Stimulated activated CD4-positive, alpha-beta T cell treated with anti-CD3 and anti-CD28 coated beads, Interleukin-4, amount 100 ng/mL, for 4 hours (primary cell): ENCODE measurements at places on chromosomes 1 and 21.
A peak's percentile ranks its signal among the peaks of the same experiment; 100 is the strongest.

GRCh38 chr1:30159015-30159414 is 564.4 kb downstream of the MATN1 start:
- DNase-seq = no peak

DNA sequence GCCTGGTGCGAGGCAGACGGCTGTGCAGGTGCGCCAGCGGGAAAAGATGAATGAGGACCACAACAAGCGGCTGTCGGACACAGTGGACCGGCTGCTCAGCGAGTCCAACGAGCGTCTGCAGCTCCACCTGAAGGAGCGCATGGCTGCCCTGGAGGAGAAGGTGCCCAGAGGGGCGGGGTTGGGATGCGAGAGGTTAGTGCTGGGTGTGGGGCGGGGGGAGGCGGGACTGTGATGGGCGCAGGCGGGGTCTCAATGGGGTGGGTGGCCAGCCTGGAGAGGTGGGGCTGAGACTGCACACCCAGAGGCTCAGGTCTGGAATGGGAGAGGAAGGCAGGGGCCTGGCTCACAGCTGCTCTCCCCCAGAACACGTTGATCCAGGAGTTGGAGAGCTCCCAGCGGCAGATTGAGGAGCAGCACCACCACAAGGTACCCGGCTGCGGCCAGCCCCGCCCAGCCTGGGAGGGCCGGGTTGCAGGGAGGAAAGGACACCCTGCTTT is 22.3 kb downstream of the PPFIA4 start:
- DNase-seq = no peak

- no peak for DNase-seq
Measured at GRCh38 chr1:74425676-74426075, 86.7 kb downstream of the LRRC53 start.

GRCh38 chr1:230430499-230430898 is 4.4 kb upstream of the PGBD5 start:
- DNase-seq = no peak

DNA sequence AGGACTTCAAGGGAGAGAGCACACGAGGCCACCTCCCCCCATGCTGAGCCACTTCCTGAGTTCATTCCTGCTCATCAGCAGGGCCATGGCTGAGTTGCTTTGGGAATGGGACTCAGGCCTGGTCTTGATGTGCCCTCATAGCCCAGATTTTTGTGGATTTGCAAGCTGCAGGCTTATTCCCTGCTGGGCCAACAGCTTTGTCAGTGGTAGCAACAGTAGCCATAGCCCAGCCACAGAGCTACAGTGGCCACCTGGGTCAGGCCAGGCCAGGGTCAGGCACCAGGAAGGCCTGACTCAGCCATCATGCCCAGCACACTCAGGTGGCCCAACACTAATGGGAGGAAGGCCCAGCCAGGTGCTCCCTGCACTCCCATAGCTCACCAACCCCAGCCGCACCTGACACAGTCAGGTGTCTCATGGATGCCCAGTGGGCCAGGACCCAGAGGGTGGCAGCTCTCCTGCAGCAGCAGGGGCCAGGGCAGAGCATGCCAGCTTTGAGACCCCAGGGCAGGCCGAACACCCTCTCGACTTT is 33.5 kb downstream of the EPHA2 start:
- no peak for DNase-seq

GRCh38 chr1:233478611-233479010 is 135.3 kb upstream of the KCNK1 start:
- no peak for DNase-seq

- no peak for DNase-seq
Measured at GRCh38 chr1:47405697-47406096, 10.4 kb upstream of the FOXE3 start.

GRCh38 chr21:25967901-25968438 is 202.6 kb downstream of the APP start:
- DNase-seq = no peak

DNA sequence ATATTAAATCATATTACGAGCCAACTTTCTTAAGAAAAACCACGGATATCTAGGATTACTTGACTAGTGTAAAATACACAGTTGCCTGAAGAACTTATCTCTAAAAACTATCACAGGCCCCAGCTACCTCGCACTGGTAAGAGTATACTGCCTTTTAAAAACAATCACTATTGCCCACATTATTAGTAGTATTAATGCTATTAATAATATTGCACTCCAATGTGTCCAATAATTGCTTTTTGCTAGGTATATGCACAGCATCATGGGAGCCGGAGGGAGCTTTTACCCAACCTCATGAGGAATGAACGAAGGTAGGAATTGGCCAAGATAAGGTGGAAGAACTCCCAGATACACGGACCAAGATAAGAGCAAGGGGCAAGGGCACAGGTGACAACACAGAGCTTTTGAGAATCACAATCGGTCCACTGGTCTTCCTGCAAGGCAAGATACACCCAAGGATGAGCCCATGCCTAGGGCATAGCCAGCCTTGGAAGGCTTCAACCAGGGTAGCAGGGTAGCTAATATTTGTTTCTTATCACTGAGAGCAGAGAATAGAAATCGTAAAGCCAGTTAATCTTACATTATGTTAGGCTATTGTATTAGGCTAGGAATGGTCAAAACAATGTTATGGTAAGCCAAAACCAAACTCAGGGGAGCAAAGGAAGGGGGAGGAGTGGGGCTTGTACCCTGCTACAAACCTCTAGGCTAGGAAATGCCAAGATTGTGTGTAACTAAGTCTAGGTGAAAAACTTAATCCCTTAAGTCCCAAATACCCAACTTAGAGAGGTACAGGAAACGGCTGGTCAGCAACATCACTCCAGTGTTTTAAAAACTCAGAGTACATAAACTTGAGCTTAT is 9.4 kb downstream of the GLUL start:
- no peak for DNase-seq

GRCh38 chr1:153769221-153769620 is 6.0 kb upstream of the SLC27A3 start:
- no peak for DNase-seq

DNA sequence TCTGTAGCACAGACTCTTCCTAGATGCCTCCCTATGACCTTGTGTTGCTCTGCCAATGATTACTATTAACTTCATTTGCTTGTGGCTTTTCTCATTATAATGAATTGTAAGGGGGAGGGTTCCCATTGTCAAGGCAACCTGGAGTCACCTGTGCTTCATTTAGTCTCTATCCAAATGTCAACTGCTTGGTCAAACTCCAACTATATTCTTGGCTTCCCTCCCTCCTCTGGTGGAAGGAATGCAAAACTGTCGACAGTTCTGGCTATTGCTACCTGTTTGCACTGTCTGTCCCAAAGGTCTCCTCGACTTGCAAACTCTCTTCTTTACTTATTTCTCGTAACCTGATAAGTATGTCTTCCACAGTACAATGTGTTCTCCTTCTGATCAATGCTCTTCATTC is 100.3 kb downstream of the CACNA1E start:
- no peak for DNase-seq

GRCh38 chr21:41141031-41141457 is 26.9 kb upstream of the BACE2 start:
- no peak for DNase-seq

- DNase-seq = no peak
Measured at GRCh38 chr1:12052008-12052573, 11.0 kb upstream of the TNFRSF8 start.

GRCh38 chr1:100455478-100456072 is 82.4 kb upstream of the GPR88 start:
- DNase-seq = no peak

- no peak for DNase-seq
Measured at GRCh38 chr1:158145173-158145719, 35.4 kb upstream of the CD1D start.

DNA sequence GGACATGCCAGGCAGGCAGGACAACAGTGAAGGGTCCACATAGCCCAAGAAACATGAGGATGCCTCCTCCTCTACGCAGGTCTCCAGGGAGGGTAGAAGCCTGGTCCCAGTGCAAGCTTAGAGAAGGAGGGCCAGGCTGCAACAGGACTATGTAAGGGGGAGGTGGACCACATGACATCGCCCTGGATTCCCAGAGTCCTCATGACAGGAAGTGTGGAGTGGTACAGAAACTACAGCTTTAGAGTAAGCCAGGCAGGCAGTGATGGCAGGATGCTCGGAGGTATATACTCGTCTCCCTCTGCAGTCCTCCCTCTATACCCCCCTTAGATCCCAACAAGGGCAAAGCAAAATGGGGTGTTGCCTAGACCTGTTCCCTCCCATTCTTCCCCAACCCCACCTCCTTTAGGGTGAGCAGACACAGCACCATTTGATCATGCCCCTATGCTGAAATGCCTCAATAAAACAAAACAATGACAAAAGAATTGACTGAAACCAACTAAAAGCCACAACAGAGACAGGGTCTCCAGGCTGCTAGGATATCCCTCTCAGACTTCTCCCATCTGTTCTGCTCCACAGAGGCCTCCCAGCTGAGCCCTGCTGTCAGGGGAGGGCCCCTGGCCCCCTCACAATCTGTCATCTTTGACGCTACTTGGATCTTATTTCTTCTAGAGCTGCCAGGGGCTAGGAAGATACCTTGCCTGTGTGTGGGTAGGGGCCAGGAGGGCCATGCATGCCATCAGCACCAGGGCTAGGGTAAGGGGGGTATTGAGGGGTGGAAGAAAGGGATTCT is 13.1 kb downstream of the FAM78B start:
- no peak for DNase-seq

GRCh38 chr1:23594927-23595353 is 35.6 kb upstream of the ID3 start:
- no peak for DNase-seq

DNA sequence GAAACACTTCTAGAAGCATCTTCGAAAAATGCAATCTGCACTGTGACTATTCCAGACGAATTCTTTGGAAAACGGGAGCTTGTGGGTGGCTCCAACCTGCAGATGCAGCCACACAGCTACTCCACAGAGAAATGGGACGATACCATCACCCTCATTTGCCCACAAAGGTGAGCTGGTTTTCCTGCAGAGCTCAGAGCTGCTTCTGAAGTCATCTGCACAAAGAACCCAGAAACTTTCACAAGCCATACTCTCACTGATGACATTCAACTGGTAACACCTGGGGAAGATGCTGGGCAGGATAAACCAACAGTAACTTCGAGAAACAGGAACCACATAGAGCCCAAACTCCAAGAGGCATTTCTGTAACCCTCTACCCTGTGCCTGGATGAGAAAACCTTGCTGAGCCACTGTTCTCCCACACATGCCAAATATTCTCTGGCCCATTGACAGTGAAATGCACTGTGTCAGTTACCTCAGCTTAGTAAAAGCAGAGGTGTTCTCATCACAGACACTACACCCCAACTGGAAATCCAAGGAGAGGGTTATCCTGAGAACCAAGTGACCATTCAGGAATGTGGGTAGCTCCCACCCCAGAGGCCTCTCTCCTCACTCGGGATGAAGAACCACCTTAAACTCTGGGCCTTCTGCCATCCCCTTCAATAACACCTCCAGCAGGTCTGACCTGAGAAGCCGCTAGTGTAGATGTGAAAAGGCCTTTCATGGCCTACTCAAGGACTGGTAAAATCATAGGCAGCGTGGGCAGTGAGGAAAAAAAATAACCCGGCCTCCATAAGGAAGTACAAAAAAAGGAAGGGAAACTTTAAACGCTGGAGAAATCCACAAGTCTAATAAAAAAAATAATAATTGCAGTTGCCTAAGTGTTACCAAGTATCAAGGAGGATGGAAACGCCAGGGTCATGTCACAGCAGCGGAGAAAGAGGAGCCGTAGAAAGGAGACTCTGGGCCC is 56.7 kb downstream of the HSF2BP start:
- no peak for DNase-seq

GRCh38 chr1:35030756-35031446 is 844 bp downstream of the ZMYM6 start:
- peak; percentile 21 for DNase-seq

GRCh38 chr1:50419192-50419906 is 3.9 kb downstream of the DMRTA2 start:
- no peak for DNase-seq

DNA sequence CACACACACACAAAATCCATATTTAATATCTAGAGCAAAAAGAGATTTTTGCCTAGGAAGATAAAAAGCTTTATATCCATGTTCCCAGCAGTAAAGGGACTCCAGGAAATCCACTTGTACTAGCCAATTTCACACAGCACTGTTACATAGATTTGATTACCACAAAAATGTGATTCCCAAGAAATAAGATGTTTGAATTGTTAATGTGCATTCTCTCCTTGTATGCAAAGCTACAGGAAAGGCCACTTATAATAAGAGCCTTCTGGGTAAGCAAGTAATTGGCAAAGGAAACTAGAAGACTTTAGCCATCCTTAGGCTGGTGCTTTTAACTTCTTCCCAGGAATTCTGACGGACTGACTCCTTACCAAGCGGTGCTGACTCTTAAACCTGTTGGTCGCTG is 89.3 kb downstream of the LBR start:
- no peak for DNase-seq

GRCh38 chr1:212514782-212515181 is 82.1 kb downstream of the NENF start:
- DNase-seq = no peak

GRCh38 chr21:37032877-37033471 is 26.5 kb downstream of the RIPPLY3 start:
- DNase-seq = no peak

GRCh38 chr1:24909388-24909898 is 20.6 kb downstream of the RUNX3 start:
- DNase-seq = no peak

DNA sequence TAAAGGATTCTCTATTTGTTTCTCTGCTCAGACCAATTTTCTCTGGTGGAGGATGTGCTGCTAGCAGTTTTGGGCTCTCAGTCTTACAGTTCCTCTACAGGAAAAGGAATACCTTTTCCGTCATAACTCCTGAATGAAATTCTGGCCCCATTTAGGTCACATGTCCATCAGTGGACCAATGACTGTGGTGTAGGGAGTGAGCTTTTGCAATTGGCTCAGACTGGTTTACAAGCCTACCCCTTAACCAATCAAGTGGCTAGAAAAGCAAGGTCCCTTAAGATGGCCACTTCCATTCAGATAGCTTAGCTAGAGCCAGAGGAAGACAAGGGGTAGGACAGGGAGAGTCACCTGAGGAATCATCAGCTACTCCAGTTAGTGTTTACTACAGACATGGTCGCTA is 16.4 kb upstream of the ZNF281 start:
- no peak for DNase-seq

GRCh38 chr21:34734696-34735095 is 65.9 kb downstream of the CLIC6 start:
- DNase-seq = no peak

GRCh38 chr1:52970149-52970548 is 43.1 kb downstream of the SCP2 start:
- DNase-seq = no peak

GRCh38 chr1:60621368-60621851 is 461.0 kb upstream of the NFIA start:
- no peak for DNase-seq

- DNase-seq = no peak
Measured at GRCh38 chr1:183205196-183205781, 19.2 kb downstream of the LAMC2 start.

DNA sequence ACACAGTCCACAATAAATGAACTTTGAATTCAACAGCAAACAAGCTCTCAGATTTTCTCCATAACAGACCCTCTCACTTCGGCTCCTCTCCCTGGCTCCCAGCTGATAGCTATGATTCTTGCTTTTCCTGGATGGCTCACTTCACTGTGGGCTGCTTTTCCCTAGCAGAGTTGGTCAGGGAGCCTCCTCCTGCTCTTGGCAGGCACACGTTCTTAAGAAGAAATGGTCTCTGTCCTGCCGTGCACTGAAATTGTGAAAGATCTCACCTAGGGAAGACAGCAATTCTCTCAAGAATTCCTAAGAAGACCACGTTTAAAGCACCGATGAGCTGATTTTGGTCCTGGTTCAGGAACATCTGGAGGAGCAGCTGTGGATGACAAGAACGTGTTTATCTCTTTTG is 148.5 kb upstream of the KCNK2 start:
- no peak for DNase-seq

GRCh38 chr1:19391596-19391981 is 79.5 kb downstream of the SLC66A1 start:
- no peak for DNase-seq

- no peak for DNase-seq
Measured at GRCh38 chr1:210298936-210299335, 29.8 kb upstream of the HHAT start.
